ENCODE measurements at places on chromosomes 2 and 18.

- no peaks in the 10 kb centered on the region for H3K27me3 ChIP-seq
- H3K27ac ChIP-seq = no peak overlapping the region
- H3K36me3 ChIP-seq = no peaks in the 10 kb centered on the region
Observed at GRCh38 chr2:65974067-65974723, 460.7 kb upstream of the MEIS1 start.

DNA sequence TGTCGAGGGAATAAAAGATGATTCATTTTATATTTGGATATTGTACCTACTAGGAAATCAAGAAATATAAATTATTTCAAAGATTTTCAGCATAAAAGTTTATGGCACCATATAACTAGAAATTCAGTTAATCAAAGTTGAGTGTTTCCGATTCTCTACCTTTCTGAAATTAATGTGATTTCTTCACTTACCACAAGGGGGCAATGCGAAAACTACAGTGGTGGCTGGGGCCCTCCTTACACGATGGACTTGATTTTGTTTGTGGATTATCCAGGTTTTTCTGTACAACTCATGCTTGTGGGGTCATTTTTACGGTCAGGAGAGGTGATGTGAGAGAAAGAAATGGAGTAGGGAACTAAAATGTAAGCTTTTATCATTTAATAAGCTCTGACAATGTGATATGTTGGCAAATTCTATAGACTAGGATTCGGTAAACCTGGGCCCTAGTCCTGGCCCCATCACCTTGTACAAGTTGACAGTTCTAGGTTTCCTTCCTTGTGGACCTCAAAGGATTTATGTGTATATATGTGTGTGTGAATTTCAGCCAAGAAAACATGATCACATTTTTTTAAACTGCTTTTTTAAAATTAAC, 47.6 kb downstream of the G6PC2 start:
- H3K36me3 ChIP-seq = peaks cover 17% of the 10 kb centered on the region
- no peaks in the 10 kb centered on the region for H3K4me1 ChIP-seq
- no peak for DNase-seq
- peaks cover 30% of the 10 kb centered on the region for H3K27me3 ChIP-seq

DNA sequence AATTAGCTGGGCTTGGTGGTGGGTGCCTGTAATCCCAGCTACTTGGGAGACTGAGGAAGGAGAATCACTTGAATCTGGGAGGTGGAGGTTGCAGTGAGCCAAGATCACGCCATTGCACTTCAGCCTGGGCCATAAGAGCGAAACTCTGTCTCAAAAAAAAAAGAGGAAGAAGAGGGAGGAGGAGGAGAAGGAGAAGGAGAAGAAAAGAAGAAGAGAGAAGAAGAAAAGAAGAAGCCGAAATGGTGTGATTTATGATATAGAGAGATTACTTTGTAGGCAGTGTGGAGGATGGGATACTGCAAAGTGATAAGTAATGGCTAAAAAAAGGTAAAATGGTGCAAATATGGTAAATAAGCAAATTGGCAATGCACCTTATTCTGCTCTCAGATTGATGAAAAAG, 25.1 kb downstream of the THNSL2 start:
- H3K4me3 ChIP-seq = no peak overlapping the region
- peaks cover 32% of the 10 kb centered on the region for H3K27me3 ChIP-seq
- peaks cover 6% of the 10 kb centered on the region for H3K36me3 ChIP-seq
- H3K4me1 ChIP-seq = peaks cover 7% of the 10 kb centered on the region
- no peak for DNase-seq

- H3K4me3 ChIP-seq = peak overlapping the region; percentile 95
- H3K36me3 ChIP-seq = peaks cover 4% of the 10 kb centered on the region
- H3K27ac ChIP-seq = peak overlapping the region; percentile 77
- no peak for DNase-seq
- peaks cover 34% of the 10 kb centered on the region for H3K4me1 ChIP-seq
Observed at GRCh38 chr2:10810202-10811161, 2.1 kb downstream of the PDIA6 start.

GRCh38 chr2:31032475-31032874, 105.8 kb downstream of the GALNT14 start:
- no peaks in the 10 kb centered on the region for H3K4me1 ChIP-seq
- peaks cover 30% of the 10 kb centered on the region for H3K27me3 ChIP-seq
- H3K4me3 ChIP-seq = no peak overlapping the region
- DNase-seq = no peak
- H3K36me3 ChIP-seq = peaks cover 15% of the 10 kb centered on the region
- no peak overlapping the region for H3K27ac ChIP-seq

- H3K27ac ChIP-seq = peak overlapping the region; percentile 39
- no peaks in the 10 kb centered on the region for H3K27me3 ChIP-seq
- no peak for DNase-seq
- H3K4me1 ChIP-seq = peaks cover 40% of the 10 kb centered on the region
Observed at GRCh38 chr2:111702119-111702803, 181.7 kb downstream of the ANAPC1 start.

DNA sequence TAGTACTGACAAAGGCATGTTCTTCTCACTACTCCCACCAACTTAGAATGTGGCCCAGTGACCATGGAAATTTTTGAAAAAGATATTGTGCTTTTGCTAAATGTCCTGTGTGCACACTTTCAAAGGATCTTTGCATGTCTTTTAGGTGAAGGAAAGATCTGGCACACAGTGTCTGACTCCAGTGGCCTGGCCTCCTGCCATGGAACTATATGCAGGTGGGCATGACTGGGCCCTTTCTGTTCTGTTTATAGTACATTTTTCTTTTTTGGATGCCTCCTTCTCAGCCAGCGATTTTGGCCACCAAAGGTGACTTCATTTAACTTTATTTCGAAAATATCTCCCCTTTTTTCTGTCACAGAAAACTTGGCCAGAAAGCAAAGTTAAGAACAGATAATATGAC, 999.7 kb upstream of the PIK3C3 start:
- H3K27ac ChIP-seq = no peak overlapping the region
- no peaks in the 10 kb centered on the region for H3K27me3 ChIP-seq
- DNase-seq = no peak
- no peak overlapping the region for H3K4me3 ChIP-seq
- no peaks in the 10 kb centered on the region for H3K4me1 ChIP-seq

DNA sequence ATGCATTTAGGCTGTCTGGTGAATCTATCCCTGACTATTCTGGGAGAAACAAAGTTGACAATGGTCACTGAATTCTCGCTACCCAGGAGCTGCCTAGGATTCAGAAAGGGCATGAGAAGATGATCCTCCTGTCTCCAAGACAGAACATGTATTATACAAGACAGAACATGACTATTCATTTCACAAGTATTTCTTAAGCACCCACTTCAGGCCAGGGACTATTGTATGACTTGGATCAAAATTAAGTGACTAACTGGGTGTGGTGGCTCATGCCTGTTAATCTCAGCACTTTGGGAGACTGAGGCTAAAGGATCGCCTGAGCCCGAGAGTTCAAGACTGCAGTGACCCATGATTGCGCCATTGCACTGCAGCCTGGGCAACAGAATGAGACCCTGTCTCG, 235.8 kb upstream of the RAB12 start:
- no peak overlapping the region for H3K27ac ChIP-seq
- H3K4me1 ChIP-seq = no peaks in the 10 kb centered on the region
- no peak overlapping the region for H3K4me3 ChIP-seq
- no peaks in the 10 kb centered on the region for H3K36me3 ChIP-seq
- peaks cover 13% of the 10 kb centered on the region for H3K27me3 ChIP-seq

- peaks cover 18% of the 10 kb centered on the region for H3K27me3 ChIP-seq
- no peaks in the 10 kb centered on the region for H3K36me3 ChIP-seq
- no peaks in the 10 kb centered on the region for H3K4me1 ChIP-seq
- no peak overlapping the region for H3K27ac ChIP-seq
Observed at GRCh38 chr2:11903085-11903606, 156.7 kb downstream of the LPIN1 start.

- H3K4me1 ChIP-seq = no peaks in the 10 kb centered on the region
- no peak overlapping the region for H3K4me3 ChIP-seq
- no peak for DNase-seq
- H3K27ac ChIP-seq = no peak overlapping the region
Observed at GRCh38 chr2:75844651-75845050, 133.9 kb upstream of the GCFC2 start.

- no peaks in the 10 kb centered on the region for H3K36me3 ChIP-seq
- no peak overlapping the region for H3K27ac ChIP-seq
- peaks cover 25% of the 10 kb centered on the region for H3K27me3 ChIP-seq
Observed at GRCh38 chr2:98372121-98372520, 25.9 kb downstream of the CNGA3 start.

- no peaks in the 10 kb centered on the region for H3K36me3 ChIP-seq
- no peak overlapping the region for H3K4me3 ChIP-seq
- H3K4me1 ChIP-seq = no peaks in the 10 kb centered on the region
- no peak for DNase-seq
- no peak overlapping the region for H3K27ac ChIP-seq
Observed at GRCh38 chr2:132896073-132896472, 226.1 kb upstream of the LYPD1 start.

DNA sequence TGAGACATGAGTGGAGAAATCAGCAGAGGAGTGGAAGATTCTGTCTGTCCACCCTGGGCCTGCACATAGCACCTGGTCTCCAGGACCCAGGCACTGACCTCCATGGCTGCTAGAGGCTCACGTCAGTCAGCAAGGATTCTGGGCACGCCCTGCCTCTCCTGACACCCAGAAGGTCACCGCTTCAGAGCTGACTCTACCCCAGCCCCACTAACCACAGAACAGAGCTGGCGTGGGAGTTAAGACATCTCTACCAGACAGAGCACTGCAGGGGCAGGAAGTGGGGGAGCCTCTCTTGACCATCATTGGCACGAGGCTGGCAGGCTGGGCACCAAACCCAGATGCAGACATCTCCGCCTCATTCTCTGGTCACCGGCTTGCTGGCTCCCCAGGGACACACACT, 3.0 kb downstream of the ADCY3 start:
- peaks cover under 1% of the 10 kb centered on the region for H3K36me3 ChIP-seq
- H3K4me1 ChIP-seq = peaks cover 27% of the 10 kb centered on the region
- no peaks in the 10 kb centered on the region for H3K27me3 ChIP-seq
- DNase-seq = peak; percentile 71

GRCh38 chr2:36359067-36359466, 3.5 kb downstream of the CRIM1 start:
- H3K4me3 ChIP-seq = no peak overlapping the region
- no peak overlapping the region for H3K27ac ChIP-seq
- no peak for DNase-seq
- H3K4me1 ChIP-seq = peaks cover 22% of the 10 kb centered on the region
- peaks cover 8% of the 10 kb centered on the region for H3K27me3 ChIP-seq
- no peaks in the 10 kb centered on the region for H3K36me3 ChIP-seq

GRCh38 chr2:5250482-5250881, 441.7 kb upstream of the SOX11 start:
- no peaks in the 10 kb centered on the region for H3K27me3 ChIP-seq
- no peaks in the 10 kb centered on the region for H3K4me1 ChIP-seq
- no peak for DNase-seq
- no peak overlapping the region for H3K27ac ChIP-seq
- no peak overlapping the region for H3K4me3 ChIP-seq

GRCh38 chr2:174227748-174228147, 20.6 kb downstream of the OLA1 start:
- H3K36me3 ChIP-seq = peaks cover 8% of the 10 kb centered on the region
- no peaks in the 10 kb centered on the region for H3K27me3 ChIP-seq
- peaks cover 10% of the 10 kb centered on the region for H3K4me1 ChIP-seq
- no peak overlapping the region for H3K27ac ChIP-seq
- no peak overlapping the region for H3K4me3 ChIP-seq

- DNase-seq = no peak
- H3K27ac ChIP-seq = no peak overlapping the region
- peak overlapping the region; percentile 3 for H3K4me3 ChIP-seq
- no peaks in the 10 kb centered on the region for H3K27me3 ChIP-seq
- peaks cover 9% of the 10 kb centered on the region for H3K36me3 ChIP-seq
- H3K4me1 ChIP-seq = peaks cover 35% of the 10 kb centered on the region
Observed at GRCh38 chr18:45008694-45009413, 328.2 kb downstream of the SETBP1 start.

GRCh38 chr2:238998801-238999200, 150.9 kb downstream of the TWIST2 start:
- H3K36me3 ChIP-seq = no peaks in the 10 kb centered on the region
- H3K4me3 ChIP-seq = no peak overlapping the region
- no peaks in the 10 kb centered on the region for H3K4me1 ChIP-seq
- DNase-seq = no peak

- H3K27me3 ChIP-seq = peaks cover 6% of the 10 kb centered on the region
- H3K4me1 ChIP-seq = peaks cover 3% of the 10 kb centered on the region
- H3K27ac ChIP-seq = no peak overlapping the region
- DNase-seq = no peak
- no peaks in the 10 kb centered on the region for H3K36me3 ChIP-seq
- H3K4me3 ChIP-seq = peak overlapping the region; percentile 92
Observed at GRCh38 chr2:127105656-127106456, 1.1 kb downstream of the BIN1 start.

GRCh38 chr2:136204971-136205370, 87.0 kb upstream of the CXCR4 start:
- H3K27me3 ChIP-seq = no peaks in the 10 kb centered on the region
- no peak overlapping the region for H3K27ac ChIP-seq
- H3K4me1 ChIP-seq = peaks cover 7% of the 10 kb centered on the region
- H3K36me3 ChIP-seq = peaks cover 5% of the 10 kb centered on the region
- no peak for DNase-seq

DNA sequence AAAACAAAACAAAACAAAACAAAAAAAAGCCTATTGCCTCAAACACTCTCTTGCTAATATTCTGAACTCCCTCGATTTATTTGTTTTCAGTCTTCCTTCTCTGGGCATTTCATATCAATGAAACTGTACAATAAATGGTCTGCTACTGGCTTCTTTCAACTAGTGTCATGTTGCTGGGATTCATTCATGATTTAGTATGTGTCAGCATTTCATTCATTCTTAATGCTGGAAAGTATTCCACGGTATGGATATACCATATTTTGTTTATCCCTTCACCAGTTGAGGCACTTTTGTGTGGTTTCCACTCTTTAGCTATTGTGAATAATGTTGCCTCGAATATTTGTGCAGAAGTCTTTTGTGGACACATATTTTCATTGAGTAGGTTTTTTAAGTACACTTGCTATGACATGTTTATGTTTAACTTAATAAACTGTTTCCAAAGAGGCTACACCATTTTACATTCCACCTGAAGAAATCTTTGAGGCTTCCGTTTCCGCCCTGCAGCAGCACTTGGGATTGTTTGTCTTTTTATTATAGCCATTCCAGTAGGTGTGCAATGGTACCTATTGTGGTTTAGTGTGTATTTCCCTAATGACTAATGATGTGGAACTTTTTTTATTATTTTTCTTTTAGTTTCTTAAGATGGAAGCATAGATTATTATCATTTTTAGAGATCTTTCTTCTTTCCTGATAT, 543.6 kb upstream of the SOX11 start:
- H3K4me3 ChIP-seq = no peak overlapping the region
- no peaks in the 10 kb centered on the region for H3K27me3 ChIP-seq
- DNase-seq = no peak
- H3K4me1 ChIP-seq = no peaks in the 10 kb centered on the region
- no peak overlapping the region for H3K27ac ChIP-seq
- H3K36me3 ChIP-seq = peaks cover 23% of the 10 kb centered on the region

DNA sequence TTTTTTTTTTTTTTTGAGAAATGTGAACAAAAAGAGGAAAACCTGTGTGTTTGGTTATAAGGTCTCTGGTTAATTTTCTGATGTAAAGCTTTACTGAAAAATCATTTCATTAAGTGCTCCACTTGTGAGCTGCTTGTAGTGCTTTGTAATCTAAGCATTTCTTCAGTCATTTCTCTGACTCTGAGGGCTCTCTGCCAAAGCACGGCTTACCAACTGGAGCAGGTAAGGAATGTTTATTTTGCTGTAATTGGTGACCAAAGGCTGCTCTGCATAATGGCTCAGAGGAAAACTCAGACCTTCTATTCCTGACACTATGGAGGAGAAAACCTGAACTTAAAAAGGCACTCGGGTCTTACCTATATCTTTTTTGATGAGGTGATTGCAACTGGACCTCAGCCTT, 848.8 kb downstream of the MBD2 start:
- no peaks in the 10 kb centered on the region for H3K4me1 ChIP-seq
- DNase-seq = no peak
- H3K36me3 ChIP-seq = no peaks in the 10 kb centered on the region
- H3K27me3 ChIP-seq = no peaks in the 10 kb centered on the region
- no peak overlapping the region for H3K4me3 ChIP-seq
- H3K27ac ChIP-seq = no peak overlapping the region

Data from natural killer cell treated with Interleukin-12 subunit alpha and Interleukin-12 subunit beta and Interleukin-15 and Interleukin-18, amount 100 ng/mL, for 72 hours (primary cell).